ENCODE measurements at places on chromosomes 4 and X.
A peak's percentile ranks its signal among the peaks of the same experiment; 100 is the strongest.

GRCh38 chrX:68568136-68568535 is 69.3 kb downstream of the YIPF6 start:
- DNase-seq = no peak

DNA sequence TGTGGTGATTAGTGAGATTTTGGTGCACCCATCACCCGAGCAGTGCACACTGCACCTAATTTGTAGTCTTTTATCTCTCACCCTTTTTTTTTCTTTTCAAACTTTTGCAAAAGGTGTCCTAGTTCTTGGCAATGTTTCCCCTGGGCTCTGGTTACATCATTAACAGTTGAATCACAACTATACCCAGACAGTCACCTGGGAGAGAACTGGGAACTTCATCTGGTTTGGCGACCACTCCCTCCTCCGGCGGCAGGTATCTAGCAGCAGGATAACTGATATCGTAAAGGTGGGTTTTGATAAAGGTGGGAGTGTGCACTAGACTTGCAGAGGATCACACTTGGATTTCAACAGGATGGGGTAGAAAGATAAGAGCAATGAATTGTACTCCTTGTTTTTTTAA is 140.5 kb downstream of the CHIC2 start:
- DNase-seq = no peak

DNA sequence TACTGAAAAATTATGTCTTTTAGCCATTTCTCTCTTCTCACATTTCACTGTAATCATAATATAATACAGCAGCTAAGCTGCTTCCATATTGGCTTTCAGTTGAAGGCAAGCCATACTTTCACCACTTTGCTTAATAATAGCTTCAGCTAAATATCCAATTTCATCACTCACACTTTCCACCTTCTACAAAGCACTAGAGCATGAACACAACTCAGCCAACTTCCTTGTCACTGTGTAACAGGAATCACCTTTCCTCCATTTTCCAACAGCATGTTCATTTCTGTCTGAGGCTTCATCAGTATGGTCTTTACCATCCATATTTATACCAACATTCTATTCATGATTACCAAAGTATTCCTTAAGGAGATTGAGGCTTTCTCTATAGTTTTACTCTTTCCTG is 219.8 kb upstream of the CTSO start:
- no peak for DNase-seq

- DNase-seq = peak; percentile 67
Observed at GRCh38 chr4:40149960-40150385, 46.9 kb upstream of the RHOH start.

DNA sequence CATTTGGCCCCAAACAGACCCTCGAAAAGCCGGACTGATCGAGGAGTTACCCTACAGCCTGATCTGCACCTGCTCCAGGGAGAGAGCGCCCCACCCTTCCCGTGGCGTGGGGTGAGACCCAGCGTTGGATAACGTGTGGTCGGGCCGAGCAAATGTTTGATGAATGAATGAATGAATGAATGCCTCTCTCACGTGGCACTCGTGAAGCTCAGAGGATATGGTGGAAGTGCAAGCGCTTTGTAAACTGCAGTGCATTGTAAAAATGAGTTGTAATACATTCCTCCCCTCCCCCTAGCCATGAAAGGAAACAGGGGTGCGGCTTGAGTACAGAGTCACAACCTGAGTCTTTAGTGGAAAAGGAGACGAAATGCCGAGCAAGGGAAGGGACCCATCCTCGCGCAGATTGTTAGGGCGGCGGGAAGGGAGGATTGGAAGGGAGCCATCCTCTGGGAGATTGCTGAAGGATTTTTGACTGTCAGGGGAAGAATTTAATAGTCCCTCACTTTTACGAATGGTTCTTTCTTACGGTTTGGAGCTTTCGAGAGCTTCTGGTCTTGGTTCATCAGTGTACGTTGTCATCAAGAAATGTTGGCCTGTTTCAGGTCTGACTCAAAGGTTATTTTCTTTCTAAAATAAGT is 772 bp upstream of the FBXW7 start:
- DNase-seq = peak; percentile 33

- no peak for DNase-seq
Observed at GRCh38 chr4:53598483-53598882, 7.2 kb upstream of the LNX1 start.

GRCh38 chr4:11028334-11028733 is 343.8 kb upstream of the CLNK start:
- no peak for DNase-seq

DNA sequence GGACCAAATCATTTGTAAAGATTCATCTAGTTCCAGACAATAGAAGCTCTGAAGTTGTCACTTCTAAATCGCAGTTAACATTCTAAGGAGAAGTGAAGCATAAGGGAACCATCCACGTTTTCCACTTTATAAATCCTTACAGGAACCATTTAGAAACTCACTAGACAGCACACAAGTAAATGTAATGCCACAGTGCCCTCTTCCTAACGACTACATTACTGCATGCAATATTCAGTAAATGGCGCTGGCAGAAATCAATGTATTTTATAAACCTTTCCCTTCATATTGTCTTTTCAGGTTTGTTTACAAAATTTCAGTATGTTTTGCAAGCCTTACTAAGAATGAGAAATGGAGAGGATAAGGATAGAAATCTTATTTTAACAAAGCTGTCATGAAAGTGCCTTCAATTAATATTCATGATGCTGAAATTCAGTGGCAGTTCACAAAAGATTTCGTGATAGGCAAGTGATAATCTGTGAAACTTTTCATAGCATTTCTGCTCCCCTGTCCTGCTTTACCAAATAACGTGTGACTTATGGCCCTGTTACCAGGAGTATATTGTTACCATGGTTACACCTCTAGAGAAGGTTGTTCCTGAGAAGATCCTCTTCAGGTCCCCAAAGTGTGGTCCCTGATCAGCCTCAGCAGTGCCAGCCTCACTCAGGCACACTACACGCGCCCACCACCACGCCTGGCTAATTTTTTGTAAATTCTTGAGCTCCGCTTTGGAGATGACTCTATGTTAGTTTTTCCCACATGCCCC is 54.2 kb downstream of the TMA16 start:
- peak; percentile 28 for DNase-seq

DNA sequence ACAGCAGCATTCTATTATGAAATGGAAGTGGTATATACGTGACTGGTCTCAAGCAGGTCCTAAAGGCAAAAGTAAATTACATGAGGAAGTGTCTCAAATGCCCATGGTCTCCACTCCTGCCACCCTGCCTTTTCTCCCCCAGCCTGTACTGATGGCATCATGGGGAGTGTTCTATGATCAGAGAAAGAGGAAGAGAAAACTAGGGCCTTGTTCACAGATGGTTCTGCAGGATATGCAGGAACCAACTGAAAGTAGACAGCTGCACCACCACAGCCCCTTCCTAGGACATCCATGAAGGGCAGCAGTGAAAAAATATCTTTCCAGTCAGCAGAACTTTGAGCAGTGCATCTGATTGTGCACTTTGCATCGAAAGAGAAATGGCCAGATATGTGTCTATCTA is 901.5 kb downstream of the ARAP2 start:
- no peak for DNase-seq

- DNase-seq = no peak
Observed at GRCh38 chr4:40750461-40751258, 905 bp downstream of the NSUN7 start.

DNA sequence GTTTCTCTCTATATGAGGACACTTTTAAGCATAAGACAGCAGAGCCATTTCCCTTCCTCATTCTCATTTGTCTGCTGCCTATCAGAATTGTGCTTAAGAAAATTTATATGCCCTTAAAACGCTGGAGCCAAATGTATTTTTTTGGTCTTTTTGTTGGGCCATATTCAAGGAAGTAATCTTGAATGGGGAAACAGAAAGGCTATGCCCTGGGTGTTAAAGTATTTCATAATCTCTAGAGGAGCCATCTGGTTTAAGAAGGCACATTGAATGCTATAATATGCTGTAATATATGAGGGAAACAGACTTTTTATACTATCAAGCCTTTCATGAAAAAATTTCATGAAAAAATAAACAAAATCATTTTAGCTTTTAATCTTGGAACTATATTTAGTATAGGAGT is 4.3 kb downstream of the DMD start:
- no peak for DNase-seq

- no peak for DNase-seq
Observed at GRCh38 chrX:8374041-8374825, 90.4 kb upstream of the VCX3B start.

GRCh38 chrX:129574214-129574613 is 34.2 kb downstream of the OCRL start:
- no peak for DNase-seq

GRCh38 chrX:95721011-95721410 is 963.6 kb upstream of the DIAPH2 start:
- DNase-seq = no peak

GRCh38 chrX:150162141-150162540 is 201.0 kb upstream of the MAMLD1 start:
- no peak for DNase-seq

DNA sequence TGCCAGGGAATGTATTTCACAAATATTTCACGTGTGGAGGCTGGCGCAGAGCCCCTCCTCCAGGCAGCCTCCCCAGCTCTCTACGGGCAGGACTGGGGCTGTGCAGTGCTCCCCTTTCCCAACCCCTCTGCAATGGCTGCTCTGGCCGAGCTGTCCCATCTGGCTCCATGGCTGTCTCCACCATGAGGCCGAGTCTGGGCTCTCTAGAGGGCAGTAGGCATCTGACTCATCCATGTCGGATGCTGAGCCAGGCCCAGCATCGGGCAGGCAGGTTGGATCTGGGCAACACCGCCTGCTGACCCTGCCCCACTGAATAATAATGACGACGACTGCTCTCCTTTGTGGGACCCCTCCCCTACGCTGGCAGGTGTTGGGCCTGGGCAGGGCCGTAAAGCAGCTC is 11.0 kb upstream of the SH3TC1 start:
- no peak for DNase-seq

- DNase-seq = peak; percentile 1
Observed at GRCh38 chr4:77358315-77358928, 201.4 kb downstream of the CCNG2 start.

- no peak for DNase-seq
Observed at GRCh38 chr4:98706200-98706813, 47.9 kb upstream of the TSPAN5 start.

DNA sequence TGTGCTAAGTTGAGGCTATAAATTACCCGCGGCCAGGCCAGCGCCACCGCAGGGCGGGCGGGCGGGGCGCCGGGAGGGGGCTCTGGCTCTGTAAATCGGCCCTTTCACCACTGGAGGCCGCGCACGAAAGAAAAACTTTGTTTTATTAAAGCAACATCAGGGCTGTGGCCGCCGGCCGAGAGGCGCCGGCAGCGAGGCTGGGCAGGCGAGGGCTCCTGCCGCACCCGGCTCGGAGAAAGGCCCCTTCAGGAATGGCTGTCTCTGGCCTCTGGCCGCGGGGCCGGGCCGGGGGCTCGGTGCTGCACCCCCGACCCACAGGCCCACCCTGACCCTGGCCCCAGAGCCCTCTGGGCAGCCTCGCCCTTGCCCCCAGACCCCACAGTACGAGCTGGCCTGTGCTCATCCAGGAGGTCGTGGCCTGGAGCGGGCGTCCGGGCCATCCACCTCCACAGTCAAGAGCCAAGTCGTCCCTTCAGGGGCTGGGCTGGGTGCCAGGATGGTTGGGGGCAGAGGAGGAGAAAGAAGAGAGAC is 29.5 kb upstream of the FGFR3 start:
- no peak for DNase-seq

DNA sequence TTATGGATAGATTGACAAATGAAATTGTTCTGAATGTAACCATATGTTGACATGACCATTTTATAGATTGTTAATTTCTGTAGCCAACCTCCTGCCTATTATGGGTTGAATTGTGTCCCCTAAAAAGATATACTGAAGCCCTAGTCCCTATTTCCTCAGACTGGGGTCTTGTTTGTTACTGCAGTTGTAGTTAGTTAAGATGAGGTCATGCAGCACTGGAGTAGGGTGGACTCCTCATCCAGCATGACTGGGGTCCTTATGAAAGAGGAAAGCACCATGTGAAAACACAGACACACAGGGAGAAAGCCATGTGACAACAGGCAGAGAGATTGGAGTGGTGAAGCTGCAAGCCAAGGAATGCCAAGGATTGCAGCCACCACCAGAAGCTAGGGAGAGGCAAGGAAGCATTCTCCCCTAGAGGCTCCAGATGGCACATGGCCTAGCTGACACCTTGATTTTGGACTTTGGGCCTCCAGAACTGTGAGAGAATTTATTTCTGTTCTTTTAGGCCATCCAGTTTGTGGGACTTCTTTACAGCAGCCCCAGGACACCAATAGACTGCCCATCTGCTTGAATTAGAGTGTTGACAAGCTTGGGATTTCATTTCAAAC is 14.0 kb downstream of the MTM1 start:
- no peak for DNase-seq

- no peak for DNase-seq
Observed at GRCh38 chr4:7607156-7607910, 172.6 kb upstream of the PSAPL1 start.

- no peak for DNase-seq
Observed at GRCh38 chr4:15318621-15319348, 109.0 kb upstream of the C1QTNF7 start.

GRCh38 chr4:137668885-137669545 is 136.7 kb upstream of the PCDH18 start:
- DNase-seq = no peak

DNA sequence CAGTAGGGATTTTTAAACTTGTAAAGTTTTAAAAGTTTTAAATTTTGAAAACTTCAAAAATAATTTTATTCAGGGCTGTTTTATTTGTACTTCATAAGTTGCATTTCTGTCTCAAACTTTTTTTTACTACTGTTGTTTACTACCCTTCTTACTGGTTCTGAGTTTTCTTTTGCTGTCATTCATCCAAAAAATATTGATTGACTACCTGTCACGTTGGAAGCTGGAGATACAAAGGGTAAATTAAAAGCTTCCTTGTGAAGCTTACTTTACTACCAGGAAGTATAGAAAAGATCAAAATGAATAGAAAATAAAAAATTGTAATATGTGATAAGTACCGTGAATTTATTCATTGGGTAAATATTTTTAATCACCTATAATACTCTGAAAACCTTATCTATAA is 49.4 kb upstream of the MCUB start:
- no peak for DNase-seq
